NCI-H1092 (cell line): ENCODE measurements at places on chromosomes 3 and 15.
A peak's percentile ranks its signal among the peaks of the same experiment; 100 is the strongest.

DNA sequence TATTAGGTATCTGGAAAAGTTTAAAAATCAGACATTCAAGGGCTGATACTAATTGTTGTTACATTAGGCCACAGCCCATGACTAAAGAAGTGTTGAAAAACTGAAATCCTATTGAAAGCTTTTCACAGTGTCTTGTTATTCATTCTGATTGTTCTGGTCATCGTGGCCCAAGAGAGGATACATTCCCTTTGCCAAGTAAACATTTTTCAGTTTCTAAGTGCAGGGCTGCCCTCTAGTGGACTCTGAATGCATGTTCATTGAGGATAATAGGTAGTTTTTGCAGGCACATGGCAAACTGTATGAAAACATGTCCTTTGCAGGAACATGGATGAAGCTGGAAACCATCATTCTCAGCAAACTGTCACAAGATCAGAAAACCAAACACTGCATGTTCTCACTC lies 181.1 kb downstream of the MYRIP start:
- DNase-seq, result peak; percentile 3

DNA sequence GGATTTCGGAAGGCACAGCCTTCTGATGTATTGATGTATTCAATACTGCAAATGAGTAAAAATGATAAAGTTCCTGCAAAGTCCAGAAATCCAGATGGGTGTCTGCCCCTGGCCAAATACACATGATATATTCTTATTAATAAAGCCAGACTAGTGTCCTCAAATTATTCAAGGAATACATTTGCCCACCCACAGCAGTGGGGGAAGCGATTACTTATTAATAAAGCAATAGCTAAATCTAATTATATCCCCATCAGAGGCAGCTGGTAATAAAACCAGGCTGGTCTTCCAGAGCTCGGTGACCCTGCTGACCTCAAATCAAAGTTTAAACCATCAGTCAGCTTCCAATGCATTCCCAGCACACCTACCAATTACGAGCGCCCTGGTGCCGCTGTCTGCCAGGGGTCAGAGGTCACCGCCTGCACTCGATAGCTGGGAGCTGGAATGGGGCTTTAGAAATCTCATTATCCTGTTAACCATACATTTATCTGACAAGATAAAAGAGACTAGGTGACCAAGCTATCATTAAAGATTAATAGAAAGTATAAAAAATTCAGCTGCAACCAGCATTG lies 330.3 kb downstream of the UACA start:
- DNase-seq, result no peak

DNA sequence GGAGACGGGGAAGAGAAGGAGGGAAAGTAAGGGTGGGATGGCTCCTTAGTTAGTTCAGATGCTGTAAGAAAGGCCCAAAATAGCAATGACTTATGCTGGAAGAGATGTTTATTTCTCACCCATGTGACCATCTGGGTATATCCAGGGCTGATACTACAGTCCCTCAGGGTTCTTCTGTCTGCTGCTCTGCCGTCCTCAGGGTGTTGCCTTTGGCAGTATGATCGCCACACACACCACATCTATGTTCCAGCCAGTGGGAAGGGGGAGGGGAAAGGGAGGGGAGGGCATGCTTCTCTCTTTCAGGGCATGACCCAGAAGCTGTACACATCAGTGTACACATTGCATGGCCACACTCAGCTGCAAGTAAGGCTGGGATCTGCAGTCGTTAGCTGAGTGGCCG lies 10.2 kb downstream of the CD276 start:
- DNase-seq, result no peak

DNA sequence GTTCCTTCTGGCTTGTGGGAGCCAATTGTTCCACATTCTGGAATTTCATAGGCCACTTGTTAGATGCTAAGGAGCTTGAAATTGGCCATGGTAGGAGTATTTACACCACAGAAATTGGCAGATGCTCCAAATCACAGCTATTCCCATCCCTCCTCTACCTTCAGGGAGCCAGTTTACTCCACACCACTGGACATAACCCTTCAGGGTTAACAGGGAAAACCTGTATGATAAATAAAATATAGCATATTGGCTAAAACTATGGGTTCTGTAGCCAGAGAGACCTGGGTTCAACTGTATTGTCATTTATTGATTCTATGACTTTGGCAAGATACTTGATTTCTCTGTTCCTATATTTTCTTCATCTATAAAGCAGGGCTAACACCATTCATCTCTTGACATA lies 384.2 kb upstream of the PROK2 start:
- no peak for DNase-seq

DNA sequence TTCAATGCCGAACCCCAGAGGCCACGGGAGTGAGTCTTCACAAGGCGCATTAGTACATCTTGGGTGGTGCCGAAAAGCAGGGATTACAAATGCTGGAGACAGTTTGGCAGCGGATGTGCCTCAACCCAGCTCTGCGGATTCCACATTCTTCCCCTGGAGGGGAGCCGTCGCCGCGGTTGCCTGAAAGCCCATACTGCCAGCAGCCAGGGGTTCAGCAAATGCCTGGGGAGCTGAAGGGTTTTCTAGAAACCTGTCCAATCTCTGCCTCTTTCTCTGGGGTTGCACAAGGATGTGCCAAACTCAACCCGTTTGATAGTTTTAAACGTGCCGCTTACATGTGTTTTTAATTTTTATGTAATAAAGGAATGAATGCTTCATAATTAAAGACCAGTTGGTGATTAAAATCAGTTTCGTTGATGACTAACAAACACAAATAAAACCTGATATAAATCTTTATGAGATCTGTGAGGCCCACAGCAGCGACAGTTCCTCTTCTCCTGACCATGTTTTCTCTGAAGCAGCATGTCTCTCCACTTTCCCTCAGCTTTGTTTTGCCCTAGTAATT lies 74.6 kb upstream of the LEKR1 start:
- DNase-seq, result no peak

- no peak for DNase-seq
Measured at GRCh38 chr15:59792359-59792758, 103.2 kb upstream of the BNIP2 start.

DNA sequence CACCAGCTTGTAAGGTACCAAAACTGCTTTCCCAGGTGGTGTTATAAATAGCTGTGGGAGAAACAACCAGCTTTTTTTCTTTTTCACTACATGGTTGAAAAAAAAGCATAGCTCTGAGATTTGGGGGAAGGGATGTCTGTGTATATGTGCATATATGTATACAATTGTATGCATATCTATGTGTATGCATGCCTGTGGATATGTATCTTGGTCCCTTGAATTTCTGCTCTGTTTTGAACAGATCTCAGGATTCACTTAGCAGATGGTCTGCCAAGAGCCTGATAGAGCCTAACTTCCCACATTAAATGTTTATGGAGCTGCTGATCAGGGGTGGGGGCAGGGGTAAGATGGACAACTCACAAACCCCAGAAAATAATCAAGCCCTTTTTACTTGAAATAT lies 39.0 kb upstream of the CPNE4 start:
- no peak for DNase-seq
